Inflammatory macrophage (primary cell): ENCODE measurements at places on chromosomes 3 and 15.

- DNase-seq, result no peak
These were observed 109.1 kb downstream of the CHSY1 start for GRCh38 chr15:101142711-101143110.

GRCh38 chr3:194270627-194271459, 80.3 kb downstream of the CPN2 start:
- peak; percentile 8 for DNase-seq

DNA sequence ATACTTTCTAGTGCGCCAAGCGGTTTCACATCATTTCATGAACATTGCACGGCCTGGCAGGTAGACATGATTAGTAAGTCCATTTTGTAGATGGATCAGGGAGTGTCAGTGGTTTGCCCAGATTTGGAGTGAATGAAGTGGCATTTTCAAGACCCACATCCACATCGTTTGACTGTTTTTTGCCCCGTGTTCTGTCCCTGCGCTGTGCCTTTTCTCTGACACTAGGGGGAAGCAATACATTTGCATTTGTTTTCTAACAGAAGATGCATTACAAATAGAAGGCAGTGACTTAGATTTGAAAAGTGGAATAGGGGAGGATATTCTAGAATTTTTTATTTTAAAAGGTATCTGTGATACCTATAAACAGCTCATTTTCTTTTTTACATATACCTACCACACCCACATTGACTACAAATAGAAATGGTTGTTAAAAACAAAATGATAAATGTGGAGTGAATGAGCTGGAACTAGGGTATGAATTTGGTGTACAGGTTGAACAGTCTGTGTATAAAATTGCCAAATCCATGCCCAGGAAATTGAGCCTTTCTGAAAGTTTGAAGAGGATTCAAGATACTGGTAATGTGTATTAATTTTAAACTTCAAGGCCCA, 98.0 kb downstream of the USP13 start:
- DNase-seq, result peak; percentile 30

GRCh38 chr3:3064297-3064696, 45.9 kb downstream of the IL5RA start:
- DNase-seq, result no peak

DNA sequence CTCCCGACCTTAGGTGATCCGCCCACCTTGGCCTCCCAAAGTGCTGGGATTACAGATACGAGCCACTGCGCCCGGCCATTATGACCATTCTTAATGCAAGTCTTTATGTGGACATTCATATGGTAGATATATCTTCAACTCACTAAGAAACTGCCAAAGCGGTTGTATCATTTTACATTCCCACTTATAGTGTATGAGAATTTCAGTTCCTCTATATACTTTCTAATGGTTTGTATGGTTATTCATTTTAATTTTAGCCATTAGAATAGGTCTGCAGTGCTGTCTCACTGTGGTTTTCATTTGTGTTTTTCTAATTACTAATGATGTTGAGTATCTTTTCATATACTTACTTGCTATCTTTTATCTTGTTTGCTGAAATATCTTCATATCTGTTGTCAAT, 32.5 kb downstream of the TCF12 start:
- DNase-seq, result no peak

DNA sequence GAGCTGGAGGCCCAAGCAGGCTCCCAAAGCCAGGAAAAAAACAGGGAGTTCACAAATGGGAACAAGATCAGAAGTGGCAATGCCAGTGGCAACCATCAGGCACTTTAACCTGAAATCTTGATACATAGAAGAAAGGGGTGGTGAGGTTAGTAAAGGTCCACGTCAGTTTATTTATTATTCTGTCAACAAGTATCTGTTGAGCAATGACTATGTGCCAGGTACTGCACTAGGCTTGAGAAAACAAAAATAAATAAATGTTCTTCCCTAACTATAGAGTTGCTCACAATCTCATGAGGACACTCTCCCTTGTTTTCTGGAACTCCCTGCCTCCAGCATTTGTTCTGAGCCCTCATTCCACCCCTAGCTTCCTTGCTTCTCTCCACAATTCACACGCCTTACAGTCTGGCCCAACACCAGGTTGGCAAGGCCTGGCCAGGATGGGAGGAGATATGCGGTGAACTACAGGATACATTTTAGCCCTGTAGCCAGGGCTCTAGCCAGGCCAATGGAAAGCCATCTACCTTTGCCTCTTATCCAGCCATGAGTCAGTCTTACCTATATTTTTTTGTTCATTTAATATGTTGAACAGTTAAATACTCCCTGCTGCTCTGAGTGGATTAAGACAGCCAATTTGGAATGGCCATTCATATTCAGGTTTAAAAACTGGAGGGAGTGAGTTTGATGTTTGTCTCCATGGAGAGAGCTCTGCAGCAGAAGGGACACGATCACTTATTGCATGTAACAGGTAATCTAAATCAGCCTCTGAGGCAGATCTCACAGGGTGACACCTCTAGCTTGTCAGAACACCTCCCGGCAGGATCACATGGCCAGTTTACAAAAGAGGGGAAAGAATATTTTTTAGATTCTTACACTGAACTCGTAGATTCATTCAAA, 161.9 kb upstream of the ATP11B start:
- DNase-seq, result no peak

GRCh38 chr3:105032541-105032940, 334.2 kb upstream of the ALCAM start:
- no peak for DNase-seq

GRCh38 chr15:74319596-74320351, 47.7 kb downstream of the CYP11A1 start:
- DNase-seq, result no peak

DNA sequence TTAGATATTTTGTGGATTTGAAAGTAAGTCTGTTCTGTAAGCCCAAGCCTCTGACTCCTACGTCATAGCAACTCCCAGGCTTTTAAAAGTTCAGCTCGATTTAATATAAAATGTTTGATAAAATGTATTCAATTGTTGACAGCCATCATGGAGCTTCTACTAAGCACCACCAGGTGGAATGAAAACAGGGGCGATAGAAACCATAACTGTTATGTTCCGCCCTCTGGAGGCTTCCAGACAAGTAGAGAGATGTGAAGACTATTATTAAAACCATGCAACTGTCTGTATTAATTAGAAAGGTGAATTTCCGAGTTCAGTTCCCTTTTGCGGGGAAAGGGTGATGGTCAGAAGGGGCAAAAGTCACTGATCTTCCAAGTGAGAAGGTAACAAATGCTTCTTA, 292.2 kb downstream of the NR2F2 start:
- DNase-seq, result no peak

GRCh38 chr3:40720863-40721262, 196.1 kb downstream of the ZNF621 start:
- DNase-seq, result no peak
